Tongue (tissue), 3 donors: ENCODE measurements at places on chromosomes 1 and 21. TPM values are rescaled to one million over a fixed set of nuclear protein-coding genes. Genes with fewer than 3 reads are reported as not detected.

DNA sequence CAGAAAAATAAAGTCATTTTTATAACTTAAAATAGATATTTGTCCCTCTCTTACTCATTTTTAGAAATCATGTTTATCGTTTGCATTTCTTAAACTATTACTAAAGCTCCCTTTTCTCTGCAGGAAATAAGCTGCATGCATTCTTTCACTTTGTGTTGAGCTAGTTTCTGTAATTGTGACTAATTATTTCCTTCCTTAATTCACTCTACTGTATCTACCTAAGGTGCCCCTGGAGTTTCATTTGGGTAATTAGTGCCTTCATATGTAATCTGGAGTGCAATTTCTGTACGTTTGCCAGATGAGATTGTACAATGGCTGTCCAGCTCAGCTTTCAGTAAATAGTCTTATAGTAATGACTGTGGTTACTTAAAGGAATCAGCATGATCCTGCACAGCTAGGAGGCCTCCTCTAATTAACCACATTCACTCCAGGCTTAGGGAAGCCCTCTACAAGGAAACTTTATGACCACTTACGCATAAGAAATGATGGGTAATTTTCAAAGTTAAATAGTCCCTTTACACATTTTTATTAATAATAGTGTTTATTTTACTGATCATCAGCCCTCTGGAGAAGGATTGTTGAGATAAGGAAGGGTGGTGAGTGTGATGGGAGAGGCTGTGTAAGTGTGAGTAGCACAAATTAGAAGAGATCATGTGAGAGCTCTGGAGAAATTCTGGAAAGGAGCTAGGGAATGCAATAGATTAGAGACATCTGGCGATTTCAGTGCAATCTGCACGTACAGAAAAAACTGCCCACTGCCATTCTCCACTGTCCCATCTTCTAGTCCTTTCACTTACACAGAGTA is 86.8 kb downstream of the LRRC8C start:
- DNase-seq = peak; percentile 26

DNA sequence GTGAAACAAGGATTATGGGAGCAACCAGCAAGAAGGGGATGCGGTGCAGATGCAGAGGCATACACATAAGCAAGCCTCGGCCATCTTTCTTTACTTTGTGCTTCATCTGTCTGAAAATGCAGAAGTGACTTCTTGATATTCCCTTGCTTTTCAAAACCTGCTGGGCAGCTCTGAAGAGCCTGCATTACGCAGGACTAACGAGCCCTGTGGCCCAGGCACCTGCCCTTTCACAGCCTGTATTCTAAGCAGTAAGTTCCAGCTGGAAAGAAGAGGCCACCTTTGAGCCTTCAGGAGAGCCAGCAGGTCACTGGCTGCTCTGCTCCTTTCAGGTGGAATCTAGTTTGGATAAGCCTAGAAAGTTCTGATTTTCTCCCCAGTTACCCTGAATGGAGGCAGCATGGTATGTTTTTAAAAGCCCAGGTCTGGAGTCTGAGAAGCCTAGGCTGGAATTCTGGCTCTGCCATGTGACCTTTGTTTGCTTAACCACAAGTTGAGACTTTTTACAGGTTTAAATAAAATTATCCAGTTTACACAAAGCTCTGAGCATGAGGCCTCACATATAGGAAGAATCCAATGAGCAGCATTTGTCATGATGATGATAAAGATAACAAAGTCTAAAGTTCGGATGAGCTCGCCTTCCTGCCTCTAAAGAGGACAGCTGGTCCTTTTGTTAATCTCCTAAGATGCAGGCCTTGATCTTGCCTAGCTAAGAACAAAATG is 122.9 kb downstream of the UBR4 start:
- no peak for DNase-seq

ADAMTS1 gene
- 51.5 TPM for total RNA-seq

KRTAP19-4 gene
- not detected for total RNA-seq

KIF21B gene
- 1.3 TPM for total RNA-seq

GRCh38 chr21:43311301-43311817 is 115.6 kb downstream of the SIK1 start:
- DNase-seq = peak; percentile 76

DNA sequence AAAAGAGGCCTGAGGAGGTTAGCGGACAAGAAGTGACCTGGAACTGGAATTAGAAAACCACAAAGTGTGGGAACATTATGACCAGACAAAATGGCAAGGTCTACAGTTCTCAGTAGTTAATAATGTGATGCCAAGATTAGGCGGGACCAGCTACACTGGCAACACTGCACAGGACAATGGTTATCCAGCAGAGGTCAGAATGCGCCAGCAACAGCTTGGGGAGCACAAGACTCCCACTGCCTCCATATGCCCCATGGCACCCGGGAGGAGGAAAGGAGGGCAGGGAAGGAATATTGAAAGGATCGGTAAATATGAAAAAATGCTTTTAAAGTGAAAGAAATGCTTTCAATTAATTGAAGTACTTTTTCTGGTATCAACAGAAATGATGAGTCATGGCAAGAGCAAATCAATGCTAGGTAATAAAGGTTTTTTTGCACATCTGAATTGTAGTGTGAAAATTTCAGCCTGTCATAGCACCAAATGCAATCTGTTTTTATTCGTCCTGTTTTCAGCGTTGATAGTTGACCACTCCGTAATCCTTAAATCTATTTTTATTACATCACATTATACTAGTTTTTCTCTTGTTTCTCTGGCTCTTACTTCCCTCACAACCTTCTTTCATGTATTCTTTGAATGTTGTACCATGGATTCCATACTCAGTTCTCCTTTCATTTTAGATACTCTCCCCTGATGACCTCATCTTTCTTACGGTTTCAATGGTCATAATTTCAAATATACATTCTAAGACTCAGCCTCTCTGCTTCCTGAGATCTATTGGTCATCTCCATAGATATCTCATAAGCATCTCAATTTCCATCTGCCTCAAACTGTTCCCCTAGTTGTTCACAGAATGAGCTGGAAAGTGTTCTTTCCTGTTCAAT is 30.7 kb downstream of the VCAM1 start:
- no peak for DNase-seq

- DNase-seq = no peak
These were observed 63.1 kb downstream of the PLPPR4 start for GRCh38 chr1:99327357-99327756.

DNA sequence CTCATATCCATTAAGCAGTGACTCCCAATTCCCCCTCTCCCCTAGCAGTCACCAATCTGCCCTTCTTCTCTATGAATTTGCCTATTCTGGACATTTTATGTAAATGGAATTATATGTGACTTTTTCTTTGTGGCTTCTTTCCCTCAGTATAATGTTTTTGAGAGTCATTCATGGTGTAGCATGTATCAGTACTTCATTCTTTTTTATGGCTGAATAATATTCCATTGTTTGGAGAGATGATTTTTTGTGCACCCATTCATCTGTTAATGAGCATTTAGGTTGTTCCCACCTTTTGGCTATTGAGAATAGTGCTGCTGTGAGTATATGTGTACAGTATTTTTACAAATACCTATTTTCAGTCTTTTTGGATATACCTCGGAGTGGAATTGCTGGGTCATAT is 19.5 kb downstream of the OTUD3 start:
- DNase-seq = no peak

GRCh38 chr1:18239671-18240070 is 132.1 kb downstream of the IGSF21 start:
- no peak for DNase-seq

AGO4 gene
- total RNA-seq = 19.8 TPM

DNA sequence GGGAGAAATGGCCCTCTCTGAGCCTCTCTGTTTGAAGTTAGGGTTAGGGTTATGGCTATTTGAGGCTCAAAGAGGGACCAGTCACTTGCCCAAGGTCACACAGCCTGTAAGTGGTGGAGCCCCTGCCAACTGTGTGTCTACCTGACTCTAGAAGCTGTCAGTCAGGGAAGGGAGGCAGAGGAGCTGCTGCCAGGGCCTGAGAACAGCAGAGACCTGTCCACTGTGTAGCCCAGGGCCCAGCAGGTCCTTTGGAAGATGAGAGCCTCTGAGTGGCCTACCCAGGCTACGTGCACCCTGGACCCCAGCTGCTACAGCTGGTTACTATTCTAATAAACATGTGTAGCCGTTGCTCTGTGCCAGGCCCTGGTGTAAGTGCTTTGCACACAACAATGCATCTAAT is 15.1 kb upstream of the EDN2 start:
- DNase-seq = no peak

DNA sequence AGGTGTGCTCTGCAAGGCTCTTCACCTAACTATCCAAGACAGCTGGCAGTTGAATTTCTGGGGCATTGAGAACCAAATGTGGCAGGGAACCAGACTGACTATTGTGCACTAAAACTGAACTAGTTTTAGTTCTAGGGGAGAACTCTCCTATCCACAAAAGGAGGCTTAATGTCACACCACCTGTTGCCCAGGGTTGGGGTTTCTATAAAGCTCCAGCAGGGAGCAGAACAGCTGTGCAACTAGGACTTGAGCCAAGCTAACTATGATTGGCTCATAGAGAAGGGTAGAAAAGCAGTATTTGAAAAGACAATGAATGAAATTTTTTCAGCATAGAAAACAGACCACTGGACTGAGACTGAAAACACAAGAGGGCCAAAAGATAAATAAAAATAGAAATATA is 53.3 kb upstream of the FGGY start:
- peak; percentile 87 for DNase-seq

GRCh38 chr21:46056450-46056903 is 41.4 kb upstream of the COL6A2 start:
- peak; percentile 81 for DNase-seq

- DNase-seq = no peak
These were observed 277.9 kb downstream of the MATN1 start for GRCh38 chr1:30445449-30445848.

DNA sequence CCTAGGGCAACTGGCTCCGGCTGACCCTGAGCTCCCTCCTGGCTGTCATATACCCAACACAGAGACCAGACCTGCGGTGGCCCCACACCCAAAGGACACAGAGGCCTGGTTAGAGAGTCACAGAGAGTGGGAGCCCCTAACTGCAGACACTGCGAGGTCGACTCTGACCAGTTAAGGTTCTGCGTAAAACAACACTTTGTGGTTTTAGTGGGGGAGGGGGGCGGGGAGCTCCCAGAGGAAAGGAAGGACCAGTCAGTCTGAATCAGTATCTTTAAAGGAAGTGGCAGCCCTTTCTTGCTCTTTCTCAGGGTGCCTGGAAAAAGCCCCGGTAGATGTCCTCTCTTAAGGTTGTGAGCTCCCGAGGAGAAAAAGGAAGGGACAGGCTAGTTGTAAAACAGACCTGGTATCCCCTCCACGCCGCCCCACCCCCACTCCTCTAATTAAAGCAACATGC is 2.4 kb downstream of the SSBP3 start:
- no peak for DNase-seq

- DNase-seq = no peak
These were observed 24.8 kb downstream of the IVNS1ABP start for GRCh38 chr1:185292237-185292636.

- no peak for DNase-seq
These were observed 54.8 kb downstream of the RAB3GAP2 start for GRCh38 chr1:220217383-220217988.

- no peak for DNase-seq
These were observed 12.4 kb downstream of the IPO9 start for GRCh38 chr1:201841265-201841912.
